ENCODE measurements at places on chromosomes 16 and 17.

DNA sequence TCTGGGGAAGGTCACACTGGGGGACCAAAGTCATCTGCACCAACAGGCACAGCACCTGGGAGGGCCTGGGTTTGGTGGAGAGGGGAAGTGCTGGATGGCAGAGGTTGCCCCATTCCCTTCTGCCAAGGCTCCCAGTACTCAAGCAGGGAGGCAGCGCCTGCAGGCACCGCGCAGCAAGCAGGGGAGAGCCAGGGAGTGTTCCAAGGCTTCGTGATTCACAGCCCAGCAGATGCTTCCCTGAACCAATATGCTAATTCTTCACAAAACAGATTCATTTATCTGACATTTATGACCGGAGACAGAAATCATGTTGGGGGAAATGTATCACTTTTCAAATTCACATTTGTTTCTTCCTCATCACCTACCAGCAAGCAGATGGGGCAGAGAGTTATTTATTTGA lies 13.4 kb upstream of the CDH5 start:
- DNase-seq = no peak

GRCh38 chr17:79338604-79339003 lies 264.0 kb downstream of the ENGASE start:
- DNase-seq = no peak

DNA sequence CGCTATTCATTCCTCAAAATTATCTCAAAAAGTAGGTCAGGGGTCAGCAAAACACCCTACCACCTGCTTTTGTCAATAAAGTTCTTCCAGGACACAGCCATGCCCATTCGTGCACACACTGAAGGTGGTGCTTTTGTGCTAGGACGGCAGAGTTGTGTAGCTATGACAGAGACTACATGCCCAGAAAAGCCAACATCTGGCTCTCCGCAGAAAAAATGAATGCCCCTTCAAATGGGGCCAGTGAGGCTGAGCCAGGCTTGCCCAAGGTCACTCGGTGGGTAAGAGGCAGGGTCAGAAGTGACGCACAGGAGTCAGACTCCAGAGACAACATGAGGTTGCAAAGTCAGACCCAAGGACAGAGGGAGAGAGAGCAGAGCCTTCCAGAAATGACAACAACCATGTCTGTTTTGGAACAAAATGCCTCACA lies 200.1 kb downstream of the XYLT1 start:
- no peak for DNase-seq

DNA sequence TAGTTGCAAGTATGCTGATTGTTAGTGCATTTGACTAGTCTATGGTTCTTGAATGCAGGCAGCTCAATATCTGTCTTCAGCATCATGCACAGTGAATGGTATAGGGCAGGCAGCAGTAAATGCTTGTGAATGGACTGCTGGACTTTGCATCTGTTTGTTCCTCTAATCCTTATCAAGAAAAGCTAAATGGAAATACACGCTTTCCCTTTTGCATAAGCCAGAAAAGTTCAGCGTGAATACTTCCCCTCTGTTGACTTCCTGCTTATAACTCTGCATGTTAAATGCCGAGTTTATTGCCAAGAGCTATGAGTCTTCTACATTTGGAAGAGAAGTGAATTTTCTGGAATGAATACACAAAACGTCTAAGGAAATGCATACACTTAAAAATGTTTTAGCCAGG lies 127.9 kb upstream of the CPHXL start:
- no peak for DNase-seq

DNA sequence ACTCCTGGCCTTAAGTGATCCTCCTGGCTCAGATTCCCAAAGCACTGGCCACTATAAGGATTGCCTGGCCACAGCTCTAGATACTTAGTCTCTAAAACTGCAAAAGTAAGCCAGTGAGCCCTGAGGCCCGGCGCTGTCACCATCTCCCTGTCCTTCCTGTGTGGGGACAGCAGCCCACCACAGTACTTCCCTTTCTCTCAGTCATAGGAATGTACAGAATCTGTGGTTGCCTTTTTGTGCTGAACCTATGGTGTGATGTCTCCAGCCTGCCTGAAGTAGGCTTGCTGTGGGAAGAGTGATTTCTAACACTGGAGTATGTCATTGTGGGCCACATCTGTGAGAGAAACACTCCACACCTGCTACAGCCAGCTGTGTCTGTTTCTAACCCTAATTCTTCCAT lies 24.7 kb downstream of the NTAN1 start:
- no peak for DNase-seq
